ENCODE measurements at places on chromosomes 7 and 10.
A peak's percentile ranks its signal among the peaks of the same experiment; 100 is the strongest.

GRCh38 chr10:70403483-70404035, 386 bp upstream of the EIF4EBP2 start:
- DNase-seq = no peak

DNA sequence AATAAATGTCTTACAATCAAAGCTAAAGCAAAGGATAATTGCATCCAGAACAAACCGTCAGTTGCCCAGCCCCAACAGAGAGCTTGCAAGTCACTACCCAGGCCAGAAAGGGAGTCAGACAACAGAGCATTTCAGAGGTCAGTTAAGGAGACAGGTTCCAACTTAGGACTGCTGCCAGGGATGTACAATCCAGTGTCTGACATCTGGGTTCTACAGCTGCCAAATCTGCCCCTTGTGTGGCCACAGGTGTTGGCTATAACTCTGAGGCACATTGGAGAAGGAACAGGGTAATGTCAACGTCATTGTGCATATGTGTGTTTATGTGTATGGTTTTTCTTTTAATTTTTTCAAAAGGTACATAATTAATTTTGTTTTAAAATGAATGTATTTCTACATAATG, 85.2 kb upstream of the GLCCI1 start:
- DNase-seq = no peak

DNA sequence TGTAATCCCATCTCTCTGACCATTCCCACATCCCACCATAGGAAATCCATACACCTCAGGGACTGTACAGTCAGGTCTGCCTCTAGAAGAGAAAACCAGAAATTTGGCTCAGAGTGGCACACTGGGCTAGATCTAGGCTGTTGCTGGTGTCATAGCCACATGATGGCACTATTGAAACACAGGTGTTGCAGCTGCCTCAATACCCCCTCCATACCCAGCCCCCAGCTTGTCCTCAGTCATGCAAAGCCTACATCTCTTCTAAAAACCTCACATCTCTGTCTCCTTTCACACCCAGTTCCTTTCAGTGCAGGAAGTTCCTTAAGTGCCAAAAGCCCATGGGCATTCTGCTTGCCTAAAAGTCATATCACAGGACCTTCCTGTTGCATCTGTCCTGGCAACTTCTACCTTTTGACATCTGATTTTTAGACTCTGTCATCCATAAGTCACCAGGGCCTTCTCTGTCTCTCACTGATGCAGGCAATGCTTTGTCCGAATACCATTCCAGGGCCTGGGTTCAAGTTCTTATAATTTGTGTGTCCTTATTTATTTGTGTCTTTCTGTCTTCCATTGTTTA, 27.0 kb upstream of the HIBADH start:
- no peak for DNase-seq

DNA sequence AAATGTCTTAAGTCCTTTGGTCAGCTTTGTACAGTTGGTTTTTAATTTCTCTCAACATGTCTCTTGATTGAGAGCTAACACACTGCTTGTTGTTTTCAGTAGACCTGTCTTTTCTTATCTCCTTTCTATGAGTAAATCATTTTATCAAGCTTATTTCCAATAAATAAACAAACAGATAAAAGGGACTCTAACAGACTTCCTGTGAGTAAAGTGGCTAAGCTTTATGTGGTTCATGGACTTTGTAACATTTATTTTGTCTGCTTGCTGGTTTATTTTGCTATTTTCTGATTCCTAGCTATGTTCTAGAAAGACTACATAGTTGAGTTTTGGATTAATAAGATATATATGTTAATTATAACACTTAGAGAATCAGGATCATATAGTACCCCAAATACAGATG, 27.1 kb downstream of the OR9A2 start:
- no peak for DNase-seq

- no peak for DNase-seq
Measured at GRCh38 chr7:121138262-121138933, 149.9 kb downstream of the CPED1 start.

DNA sequence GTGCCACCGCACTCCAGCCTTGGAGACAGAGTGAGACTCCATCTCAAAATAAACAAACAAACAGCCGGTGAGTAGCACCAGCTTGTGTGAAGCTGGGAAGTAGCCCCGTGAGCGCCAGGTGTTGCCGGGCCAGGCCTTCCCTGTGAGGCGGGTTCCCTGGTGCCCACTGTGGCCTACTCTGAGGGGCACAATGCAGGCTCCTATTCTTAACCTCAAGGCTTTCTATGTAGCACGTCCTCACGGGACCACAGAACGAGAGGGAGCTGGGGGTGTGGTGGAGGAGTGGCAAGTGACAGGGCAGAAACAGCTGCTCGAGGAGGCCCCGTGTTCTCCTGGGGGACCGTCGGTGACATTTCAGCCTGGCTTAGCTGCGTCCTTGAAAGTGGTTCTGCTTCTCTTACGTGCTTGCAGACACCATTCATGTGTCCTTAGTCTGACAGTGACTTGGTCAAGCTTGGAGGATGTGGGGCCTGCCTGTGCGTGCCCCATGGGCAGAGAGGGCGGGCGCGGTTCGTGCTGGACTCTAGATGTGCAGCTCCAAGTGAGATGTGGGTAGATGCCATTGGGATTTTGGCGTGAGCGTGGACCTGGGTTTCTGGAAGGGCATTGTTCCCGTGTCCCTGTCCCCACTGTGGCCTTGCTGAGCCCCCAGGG, 116.6 kb downstream of the NKX6-2 start:
- no peak for DNase-seq

DNA sequence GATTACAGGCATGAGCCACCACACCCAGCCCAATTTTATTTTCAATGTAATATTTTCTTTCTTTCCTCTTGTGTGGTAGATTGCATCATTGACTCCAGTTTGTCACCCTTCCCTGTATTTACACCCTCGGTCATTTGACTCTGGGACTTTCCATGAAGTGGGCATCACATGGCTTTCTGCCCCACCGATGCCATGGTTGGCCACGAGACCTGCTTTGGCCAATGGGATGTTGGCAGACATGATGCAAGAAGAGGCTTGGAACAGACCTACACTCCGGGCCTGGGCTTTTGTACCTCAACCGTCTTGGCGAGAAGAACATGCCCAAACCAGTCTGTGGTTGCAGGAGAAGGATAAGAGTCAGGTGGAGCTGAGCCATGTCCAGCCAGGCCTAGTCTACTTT, 38.8 kb upstream of the CACUL1 start:
- no peak for DNase-seq

DNA sequence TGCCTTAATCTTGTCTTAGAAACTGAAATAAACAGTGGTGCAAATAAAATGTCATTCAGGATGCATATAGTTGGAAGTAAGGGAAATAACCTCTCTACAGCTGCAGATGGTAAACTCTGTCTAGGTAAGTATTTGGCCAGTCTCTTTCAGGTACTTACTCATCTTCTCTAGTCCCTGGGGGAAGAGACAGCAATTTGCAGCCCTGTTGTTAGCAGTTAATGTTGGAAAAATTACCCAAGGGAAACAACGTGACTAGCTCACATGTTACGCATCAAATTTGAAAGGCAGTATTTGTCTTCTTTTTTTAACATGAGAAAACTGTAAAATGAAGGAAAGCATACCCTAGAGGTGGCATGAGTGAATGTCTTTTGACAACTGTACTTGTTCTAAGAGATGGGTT, 3.2 kb upstream of the HUS1 start:
- DNase-seq = no peak

GRCh38 chr7:45978010-45978681, 57.1 kb upstream of the IGFBP3 start:
- peak; percentile 92 for DNase-seq

- no peak for DNase-seq
Measured at GRCh38 chr7:116216956-116217571, 6.7 kb downstream of the TES start.

DNA sequence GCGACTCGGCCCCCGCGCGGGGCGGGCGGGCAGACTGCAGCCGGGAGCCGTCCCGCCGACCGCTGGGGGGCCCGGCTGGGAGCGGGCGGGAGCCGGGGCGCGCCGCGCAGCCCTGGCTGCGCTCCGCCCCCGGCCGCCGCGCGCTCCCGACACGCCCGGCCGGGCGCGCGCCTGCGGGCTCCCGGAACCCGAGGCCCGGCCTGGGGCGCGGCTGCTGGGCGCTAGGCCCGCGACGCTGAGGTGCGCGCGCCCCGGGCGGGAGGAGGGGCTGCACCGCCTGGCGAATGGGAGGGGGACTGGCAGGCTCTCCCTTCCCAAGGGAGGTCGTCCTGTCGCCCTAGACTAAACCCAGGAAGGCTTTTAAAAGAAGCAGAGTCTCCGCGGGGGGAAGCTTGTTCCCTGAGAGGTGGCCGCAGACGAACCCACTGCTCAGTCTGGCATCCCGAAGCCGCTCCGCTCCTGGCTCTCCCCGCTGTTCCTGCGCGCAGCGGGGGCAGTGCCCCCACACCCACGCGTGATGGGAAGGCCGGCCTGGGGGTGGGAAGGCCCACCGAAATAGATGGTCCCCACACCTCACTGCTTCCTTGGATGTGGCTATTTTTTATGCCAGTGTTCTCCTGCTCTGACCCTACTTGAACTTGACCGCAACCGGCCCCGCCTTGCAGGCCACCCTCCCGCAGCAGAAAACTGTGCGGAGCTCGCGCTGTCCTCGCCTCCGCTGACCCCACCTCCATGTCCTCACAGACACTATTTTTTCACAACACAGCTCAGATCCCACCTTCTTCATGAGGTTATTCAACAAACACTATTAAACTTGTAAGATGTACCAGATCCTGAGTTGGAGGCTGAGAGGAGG, at the start of gene VOPP1:
TSS of gene VOPP1 (minus strand) at position 125 of the 856 bp plus-strand sequence. CDS start 178 bp downstream, outside the sequence.
- no peak for DNase-seq

DNA sequence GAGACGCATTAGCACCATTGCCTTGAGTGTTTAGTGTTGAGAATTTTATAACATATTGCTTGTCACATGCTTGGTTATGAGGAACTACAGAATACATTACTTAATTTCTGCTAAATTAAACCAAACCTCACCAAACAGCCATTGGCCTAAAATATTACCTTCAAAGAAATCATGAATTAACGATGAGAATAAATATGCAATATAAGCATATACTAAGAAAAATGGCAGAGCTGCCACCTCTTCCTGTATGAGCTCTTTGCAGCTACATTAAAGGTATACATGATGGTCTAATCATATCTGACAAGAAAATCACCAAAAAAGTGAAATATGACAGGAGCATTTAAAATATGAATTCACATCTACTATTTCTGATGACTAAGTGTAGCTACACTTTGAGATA, 5.2 kb upstream of the RHEB start:
- DNase-seq = no peak

- DNase-seq = no peak
Measured at GRCh38 chr10:119655566-119656001, 4.4 kb downstream of the BAG3 start.

DNA sequence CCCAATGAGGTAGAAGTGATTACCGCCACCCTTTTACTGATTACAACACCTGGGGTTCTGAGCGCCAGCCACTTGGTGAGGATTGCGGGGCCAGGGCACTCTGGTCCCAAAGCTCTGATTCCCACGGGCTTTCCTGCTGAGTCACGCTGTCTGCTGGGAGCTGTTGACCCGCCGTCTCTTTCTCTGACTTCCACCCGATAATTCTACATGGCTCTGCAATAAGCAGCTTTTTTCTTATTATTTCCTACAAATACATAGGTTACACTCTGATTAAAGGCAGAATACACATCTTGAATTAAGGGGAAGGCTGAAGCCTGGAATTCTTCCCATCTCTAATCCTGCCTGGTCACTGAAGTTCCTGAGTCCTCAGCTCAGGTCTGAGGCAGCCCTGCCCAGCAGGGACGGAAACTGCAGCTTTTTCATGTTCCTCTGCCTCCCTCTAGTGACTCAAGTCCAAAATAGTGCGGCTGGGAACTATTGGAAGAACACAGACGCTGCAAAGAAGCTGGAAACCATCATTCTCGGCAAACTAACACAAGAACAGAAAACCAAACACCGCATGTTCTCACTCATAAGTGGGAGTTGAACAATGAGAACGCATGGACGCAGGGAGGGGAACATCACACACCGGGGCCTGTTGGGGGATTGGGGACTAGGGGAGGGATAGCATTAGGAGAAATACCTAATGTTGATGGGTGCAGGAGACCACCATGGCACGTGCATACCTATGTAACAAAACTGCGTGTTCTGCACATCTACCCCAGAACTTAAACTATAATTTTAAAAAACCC, 178.3 kb downstream of the PRKCQ start:
- DNase-seq = peak; percentile 76

DNA sequence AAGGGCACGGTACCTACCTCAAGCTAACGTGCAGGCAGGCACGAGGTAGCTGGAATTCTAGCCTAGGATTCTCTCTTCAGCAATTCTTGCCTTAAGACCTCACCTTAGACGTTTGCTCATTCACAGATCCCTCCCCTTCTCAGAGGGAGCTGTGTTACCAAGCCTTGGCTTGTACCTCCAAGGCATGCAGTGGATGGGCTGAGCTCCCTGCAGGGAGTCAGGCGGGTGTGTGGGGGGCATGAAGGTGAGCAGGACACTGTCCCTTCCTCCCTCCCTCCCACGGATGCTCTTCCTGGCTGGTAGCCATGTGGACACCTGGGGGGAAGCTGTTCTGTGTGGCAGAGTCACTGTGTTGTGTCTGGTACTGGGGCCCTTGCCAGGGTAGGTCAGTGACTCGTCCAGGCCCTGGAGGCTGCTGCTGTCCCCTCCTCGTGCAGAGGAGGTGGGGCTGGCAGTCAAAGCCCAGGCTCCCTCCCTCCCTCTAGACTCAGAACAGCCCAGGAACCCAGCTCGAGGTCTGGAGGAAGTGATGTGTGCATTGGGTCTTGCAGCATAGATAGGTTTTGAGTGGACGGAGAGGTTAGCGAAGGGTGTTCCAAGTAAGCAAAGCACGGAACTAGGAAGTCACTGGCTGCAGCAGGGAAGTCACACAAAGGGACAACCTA, 222.2 kb upstream of the SH2B2 start:
- no peak for DNase-seq

DNA sequence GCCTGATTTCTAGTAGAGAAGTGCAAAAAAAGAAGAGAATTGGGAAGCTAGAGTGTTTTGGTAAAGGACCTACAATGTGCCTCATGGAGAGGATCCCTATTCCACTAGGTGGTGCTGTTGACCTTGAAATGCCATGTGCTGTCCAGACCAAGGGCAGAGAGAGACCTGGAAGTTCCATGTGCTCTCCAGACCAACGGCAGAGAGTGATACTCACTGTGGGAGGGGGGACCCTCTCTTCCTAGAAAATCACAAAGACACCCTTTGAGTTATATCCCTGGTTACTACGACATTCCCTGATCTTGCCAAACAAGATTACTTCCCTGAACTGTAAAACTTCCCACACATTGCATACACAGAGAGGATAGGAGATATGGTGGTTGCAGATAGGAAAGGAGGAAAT, 212.7 kb upstream of the ZNF804B start:
- DNase-seq = no peak

- DNase-seq = no peak
Measured at GRCh38 chr10:127576740-127577161, 27.6 kb downstream of the NPS start.
